ENCODE measurements at places on chromosomes 5 and 9. TPM values are rescaled to one million over a fixed set of nuclear protein-coding genes. Genes with fewer than 3 reads are reported as not detected.
A peak's percentile ranks its signal among the peaks of the same experiment; 100 is the strongest.

DNA sequence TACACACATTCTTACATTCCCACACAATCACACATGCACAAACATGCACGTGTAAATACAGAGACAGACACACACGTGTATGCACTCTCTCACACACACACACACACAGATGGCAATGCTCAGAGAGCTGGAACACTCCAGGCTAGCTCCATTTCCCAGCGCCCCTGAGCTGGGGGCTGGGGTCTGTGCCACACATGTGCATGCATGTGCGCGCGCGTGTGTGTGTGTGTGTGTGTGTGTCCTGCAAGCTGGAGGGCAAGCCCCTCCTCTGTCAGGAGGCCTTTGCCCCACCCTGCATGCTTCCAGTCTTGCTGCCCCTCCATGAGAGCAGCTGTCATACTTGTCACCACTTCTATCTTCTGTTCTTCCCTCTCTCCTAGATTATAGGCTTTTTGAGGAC is 16.6 kb upstream of the S1PR3 start:
- DNase-seq = no peak
- H3K27ac ChIP-seq = no peak overlapping the region
- H3K36me3 ChIP-seq = no peaks in the 10 kb centered on the region
- no peak overlapping the region for H3K4me3 ChIP-seq
- H3K27me3 ChIP-seq = no peaks in the 10 kb centered on the region

DNA sequence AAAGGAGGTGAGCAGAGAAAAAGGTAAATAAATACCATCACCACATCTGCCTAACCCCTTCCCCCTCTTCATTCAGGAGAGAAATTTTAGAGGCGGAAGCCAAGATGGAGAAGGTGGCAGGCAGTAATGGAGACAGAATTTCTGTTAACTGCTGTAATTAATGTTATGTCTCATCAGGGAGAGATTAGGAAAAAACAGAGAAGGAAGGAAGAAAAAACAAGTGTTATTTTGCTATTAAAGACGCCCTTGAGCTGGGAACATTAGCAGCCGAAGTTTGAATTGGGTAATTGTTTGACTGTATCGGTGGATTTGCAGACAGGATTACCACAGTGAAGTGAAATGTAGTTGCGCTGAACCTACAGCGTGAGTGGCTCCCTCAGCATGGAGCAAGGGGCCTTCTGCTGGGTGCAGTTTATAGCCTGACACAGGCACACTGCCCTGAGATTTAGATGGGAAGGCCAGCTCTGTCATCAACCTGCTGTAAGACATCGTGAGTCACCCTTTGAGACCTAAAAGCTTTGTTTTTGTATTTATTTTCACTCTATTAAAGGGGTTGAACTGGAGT is 136.3 kb downstream of the ASTN2 start:
- H3K27me3 ChIP-seq = no peaks in the 10 kb centered on the region
- H3K36me3 ChIP-seq = no peaks in the 10 kb centered on the region
- no peak overlapping the region for H3K27ac ChIP-seq
- no peaks in the 10 kb centered on the region for H3K4me1 ChIP-seq
- no peak overlapping the region for H3K4me3 ChIP-seq

DNA sequence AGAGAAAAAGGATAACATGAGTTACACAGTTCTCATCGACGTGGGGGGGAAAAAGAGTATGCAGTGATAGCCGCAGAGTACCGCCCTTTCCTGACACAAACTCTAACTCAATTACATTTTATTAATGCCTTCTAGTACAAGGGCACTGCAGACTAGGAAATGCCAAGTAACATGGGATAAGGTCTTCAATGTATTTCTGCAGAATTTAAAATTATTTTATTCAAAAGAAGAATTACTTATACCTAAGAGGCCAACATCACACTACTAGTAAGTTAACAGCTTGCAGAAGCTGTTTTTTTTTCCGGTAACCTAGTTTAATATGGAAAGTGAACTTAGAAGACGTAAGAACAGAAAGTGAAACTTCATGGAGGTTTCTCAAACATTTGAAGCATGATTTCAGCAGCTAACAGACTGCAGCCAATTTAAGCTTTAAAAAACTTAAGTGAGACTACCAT is 3.9 kb downstream of the SETX start:
- H3K4me3 ChIP-seq = no peak overlapping the region
- H3K36me3 ChIP-seq = peaks cover 37% of the 10 kb centered on the region
- no peak overlapping the region for H3K27ac ChIP-seq
- DNase-seq = no peak

- peaks cover 8% of the 10 kb centered on the region for H3K4me1 ChIP-seq
- H3K4me3 ChIP-seq = no peak overlapping the region
- no peaks in the 10 kb centered on the region for H3K27me3 ChIP-seq
- no peak for DNase-seq
Measured at GRCh38 chr5:143229896-143230675, 173.4 kb downstream of the NR3C1 start.

DNA sequence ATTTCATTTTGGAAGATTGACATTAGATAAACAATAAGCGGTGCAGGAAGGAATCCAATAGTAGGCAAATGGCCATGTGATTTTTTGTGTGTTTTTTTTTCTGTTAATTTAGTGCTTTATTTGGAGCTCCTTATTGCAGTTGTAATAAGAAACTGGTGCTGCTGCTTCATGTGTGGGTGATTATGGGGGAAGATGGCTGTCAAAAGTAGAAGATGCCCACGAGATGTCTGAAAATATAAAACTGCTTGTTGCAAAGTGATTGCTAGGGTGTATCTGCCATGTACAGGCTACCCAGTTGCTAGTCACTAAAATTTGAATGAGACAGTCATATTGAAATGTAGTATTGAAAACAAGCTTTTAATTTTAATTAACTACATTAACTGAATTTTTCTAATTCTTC is 216.7 kb upstream of the FTMT start:
- H3K4me1 ChIP-seq = no peaks in the 10 kb centered on the region
- DNase-seq = no peak
- H3K27ac ChIP-seq = no peak overlapping the region
- no peaks in the 10 kb centered on the region for H3K27me3 ChIP-seq
- H3K36me3 ChIP-seq = no peaks in the 10 kb centered on the region

DNA sequence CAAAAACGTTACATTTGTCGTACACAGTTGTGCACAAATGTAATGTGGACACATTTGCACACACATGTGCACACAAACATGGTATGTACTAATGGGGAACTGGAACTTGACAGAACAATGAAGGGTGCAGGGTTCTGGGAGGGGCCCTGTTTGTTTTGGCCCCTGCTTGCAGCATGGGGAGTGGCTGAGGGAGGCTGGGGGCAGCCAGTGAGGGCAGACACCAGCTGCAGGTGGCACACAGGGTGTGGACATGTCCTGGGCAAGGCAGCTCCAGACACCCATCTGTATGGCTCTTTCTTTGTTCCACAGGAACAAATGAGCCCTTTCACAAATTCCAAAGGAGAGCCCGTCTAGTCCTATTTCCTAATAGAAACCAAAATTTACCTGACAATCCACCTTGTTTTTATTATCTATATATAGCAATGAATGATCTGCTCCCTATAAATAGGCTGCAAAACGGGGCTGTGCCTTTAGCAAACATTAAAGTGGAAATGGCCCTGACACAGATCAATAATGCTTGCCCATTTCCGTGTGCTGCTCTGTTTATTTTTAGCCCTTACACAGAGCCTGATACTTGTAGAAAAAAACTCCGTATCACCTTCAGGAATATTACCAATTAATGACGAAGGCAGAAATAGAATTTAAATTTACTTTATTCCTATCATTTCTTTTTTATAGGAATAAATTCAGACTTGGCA is 26.4 kb downstream of the MARCHF3 start:
- no peaks in the 10 kb centered on the region for H3K4me1 ChIP-seq
- no peak overlapping the region for H3K4me3 ChIP-seq
- no peak for DNase-seq
- no peak overlapping the region for H3K27ac ChIP-seq
- H3K27me3 ChIP-seq = no peaks in the 10 kb centered on the region

DNA sequence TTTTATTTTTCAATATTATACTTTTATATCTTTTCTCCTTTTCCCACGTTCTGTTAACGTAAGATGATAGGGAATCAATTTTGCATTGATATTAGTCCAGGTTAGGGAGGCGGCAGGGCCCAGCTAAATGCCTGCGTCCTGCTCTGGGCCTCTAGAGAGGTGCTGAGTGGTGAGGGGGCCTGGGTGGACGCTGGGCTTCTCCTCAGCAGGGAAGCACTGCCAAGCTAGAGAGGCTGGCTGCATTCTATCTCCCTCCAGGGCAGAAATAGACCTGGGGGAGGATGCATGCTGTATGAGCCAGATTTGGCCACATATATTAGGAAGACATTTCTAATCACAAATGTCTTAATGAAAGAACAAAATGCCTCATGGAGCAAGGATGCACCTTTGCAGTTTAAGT is 43.6 kb upstream of the NKX2-5 start:
- H3K4me3 ChIP-seq = no peak overlapping the region
- no peak overlapping the region for H3K27ac ChIP-seq
- H3K4me1 ChIP-seq = no peaks in the 10 kb centered on the region
- no peak for DNase-seq
- H3K36me3 ChIP-seq = no peaks in the 10 kb centered on the region

DNA sequence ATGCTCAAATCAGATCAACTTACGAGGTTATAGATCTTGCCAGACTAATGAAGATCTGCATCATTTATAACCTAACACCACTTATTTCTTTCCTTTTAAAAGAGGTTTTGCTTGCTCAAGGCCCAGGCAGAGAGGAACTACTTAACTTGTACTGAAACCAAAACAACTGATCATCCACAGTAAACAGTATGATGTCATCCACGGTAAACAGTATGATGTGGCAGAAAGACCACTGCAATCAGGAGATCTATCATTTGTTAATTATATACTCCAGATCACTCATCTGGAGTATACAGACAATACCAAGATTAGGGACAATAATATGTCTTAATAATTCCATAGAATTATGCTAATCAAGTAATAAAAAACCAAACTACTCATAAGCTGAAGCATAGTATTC is 116.8 kb downstream of the ADAMTS6 start:
- H3K4me1 ChIP-seq = no peaks in the 10 kb centered on the region
- DNase-seq = peak; percentile 2
- H3K4me3 ChIP-seq = no peak overlapping the region
- H3K27ac ChIP-seq = no peak overlapping the region
- H3K36me3 ChIP-seq = no peaks in the 10 kb centered on the region

- no peak for DNase-seq
- peaks cover 21% of the 10 kb centered on the region for H3K4me1 ChIP-seq
- no peak overlapping the region for H3K4me3 ChIP-seq
- H3K27me3 ChIP-seq = no peaks in the 10 kb centered on the region
- no peaks in the 10 kb centered on the region for H3K36me3 ChIP-seq
Measured at GRCh38 chr5:134515801-134516200, 9.7 kb upstream of the JADE2 start.

GRCh38 chr5:132800545-132800944 is 12.6 kb upstream of the SOWAHA start:
- no peak overlapping the region for H3K4me3 ChIP-seq
- H3K27me3 ChIP-seq = no peaks in the 10 kb centered on the region
- H3K27ac ChIP-seq = no peak overlapping the region
- H3K36me3 ChIP-seq = no peaks in the 10 kb centered on the region

GRCh38 chr9:104842698-104843097 is 78.8 kb downstream of the NIPSNAP3B start:
- no peaks in the 10 kb centered on the region for H3K27me3 ChIP-seq
- H3K4me1 ChIP-seq = no peaks in the 10 kb centered on the region
- H3K36me3 ChIP-seq = no peaks in the 10 kb centered on the region

DNA sequence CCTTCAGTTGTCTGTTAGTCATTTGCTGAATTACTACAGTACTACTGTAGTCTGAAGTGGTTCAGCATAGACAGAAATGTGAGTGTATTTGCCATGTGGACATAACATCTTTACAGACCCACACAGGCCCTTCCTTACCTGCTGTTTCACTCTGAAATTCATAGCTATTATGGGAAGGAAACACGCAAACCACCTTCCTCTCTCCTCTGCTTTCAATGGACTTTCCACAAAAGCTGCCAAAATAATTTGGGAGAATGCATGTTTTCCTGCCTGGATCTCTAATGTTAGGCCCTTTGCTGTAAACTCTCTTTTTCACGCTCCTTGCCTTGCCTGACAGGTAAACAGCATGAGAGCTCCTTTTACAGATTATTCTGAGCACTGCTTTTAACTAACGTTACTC is 294.0 kb downstream of the GLIS3 start:
- H3K4me3 ChIP-seq = no peak overlapping the region
- DNase-seq = no peak
- H3K27ac ChIP-seq = no peak overlapping the region
- no peaks in the 10 kb centered on the region for H3K27me3 ChIP-seq
- no peaks in the 10 kb centered on the region for H3K36me3 ChIP-seq
- no peaks in the 10 kb centered on the region for H3K4me1 ChIP-seq

GRCh38 chr9:85401998-85402397 is 339.8 kb downstream of the AGTPBP1 start:
- DNase-seq = no peak
- H3K4me3 ChIP-seq = no peak overlapping the region
- no peaks in the 10 kb centered on the region for H3K27me3 ChIP-seq
- no peaks in the 10 kb centered on the region for H3K36me3 ChIP-seq

DNA sequence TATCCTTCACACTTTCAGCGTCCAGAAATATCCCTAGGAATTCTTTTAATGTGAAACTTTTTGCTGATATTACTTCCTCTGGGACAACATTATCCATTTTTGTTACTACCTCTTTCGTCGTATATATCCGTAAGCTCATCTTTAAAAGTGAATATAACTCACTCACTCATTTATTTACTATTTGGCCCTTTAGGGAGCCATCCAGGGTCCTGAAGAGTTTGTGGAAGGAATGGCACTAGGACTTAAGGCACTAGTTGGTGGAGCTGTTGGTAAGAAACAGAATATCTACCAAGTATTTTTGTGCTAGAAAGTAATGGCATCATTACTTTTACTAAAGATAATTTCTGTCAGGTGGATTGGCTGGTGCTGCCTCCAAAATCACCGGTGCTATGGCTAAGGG is 192.7 kb downstream of the VPS13A start:
- no peak for DNase-seq
- H3K36me3 ChIP-seq = no peaks in the 10 kb centered on the region
- no peaks in the 10 kb centered on the region for H3K27me3 ChIP-seq
- no peaks in the 10 kb centered on the region for H3K4me1 ChIP-seq

DNA sequence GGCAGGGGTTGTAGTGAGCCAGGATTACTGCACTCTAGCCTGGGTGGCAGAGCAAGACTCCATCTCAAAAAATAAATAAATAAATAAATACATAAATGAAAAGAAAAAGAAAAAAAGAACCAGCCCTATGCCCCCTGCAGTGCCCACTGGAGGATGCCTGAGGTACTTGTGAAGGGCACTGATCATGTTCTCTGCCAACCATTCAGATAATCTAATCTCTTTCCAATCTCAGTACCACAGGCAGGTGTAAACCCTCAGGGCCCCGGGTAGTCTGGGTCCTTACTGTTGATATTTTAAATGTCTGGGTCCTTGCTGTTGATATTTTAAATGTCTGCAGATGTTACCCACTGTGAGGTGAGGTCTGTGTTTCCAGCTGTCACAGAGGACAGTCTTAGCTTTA is 321.8 kb upstream of the ADCY2 start:
- no peaks in the 10 kb centered on the region for H3K36me3 ChIP-seq
- H3K4me1 ChIP-seq = no peaks in the 10 kb centered on the region
- H3K27ac ChIP-seq = no peak overlapping the region
- no peak overlapping the region for H3K4me3 ChIP-seq

The CDH6 gene
- 0.36 TPM for total RNA-seq

The PCDHGA5 gene
- total RNA-seq = 0.67 TPM

The MINAR2 gene
- total RNA-seq = not detected

The LPAR1 gene
- total RNA-seq = 11.0 TPM

The FBLL1 gene
- 7.5 TPM for total RNA-seq

The ANKRD34B gene
- total RNA-seq = 0.10 TPM

The ANKRD31 gene
- total RNA-seq = not detected

The INSYN2B gene
- total RNA-seq = 0.28 TPM

The MZB1 gene
- total RNA-seq = 0.49 TPM

The CCDC152 gene
- not detected for total RNA-seq

The PCDHB9 gene
- total RNA-seq = 1.8 TPM

Measured in Panc1 (cell line).